ENCODE measurements at places on chromosomes 13 and 19.

- peak; percentile 88 for DNase-seq
Observed at GRCh38 chr19:51422053-51422448, 4.6 kb upstream of the SIGLEC10 start.

- peak; percentile 89 for DNase-seq
Observed at GRCh38 chr19:1408300-1409203, 1.2 kb downstream of the DAZAP1 start.

- DNase-seq = no peak
Observed at GRCh38 chr19:14166999-14167575, 30.7 kb upstream of the ASF1B start.

- no peak for DNase-seq
Observed at GRCh38 chr13:59111751-59112171, 1052.0 kb downstream of the DIAPH3 start.

DNA sequence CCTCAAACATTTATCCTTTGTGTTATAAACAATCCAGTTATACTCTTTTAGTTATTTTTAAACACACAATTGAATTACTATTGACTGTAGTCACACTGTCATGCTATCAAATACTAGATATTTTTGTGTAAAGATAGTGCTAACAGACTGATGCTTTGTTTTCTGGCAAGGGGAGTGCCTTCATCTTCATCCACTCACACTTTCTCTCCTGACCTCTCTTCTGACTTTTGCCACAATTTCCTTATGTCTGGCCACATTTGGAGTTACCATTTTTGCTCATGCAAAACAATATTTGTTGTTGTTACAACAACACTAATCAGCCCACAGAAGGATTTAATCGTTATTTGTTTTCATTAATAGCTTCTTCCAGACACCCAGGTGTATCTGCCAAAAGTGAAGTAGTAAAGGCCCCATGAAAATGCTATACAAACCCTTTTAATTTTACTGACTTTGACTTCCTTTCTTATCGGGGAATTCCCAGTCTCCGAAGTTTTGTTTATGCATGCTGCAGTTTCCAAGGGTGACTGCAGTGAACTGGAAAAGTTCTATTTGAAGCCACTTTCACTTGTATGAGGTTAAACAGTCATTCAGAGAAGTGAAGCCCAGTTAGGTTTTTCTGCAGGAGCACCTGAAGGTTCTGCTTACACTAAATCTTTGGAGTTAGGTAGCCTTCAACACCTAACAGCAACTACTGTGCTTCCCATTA lies 66.1 kb upstream of the FRY start:
- no peak for DNase-seq

DNA sequence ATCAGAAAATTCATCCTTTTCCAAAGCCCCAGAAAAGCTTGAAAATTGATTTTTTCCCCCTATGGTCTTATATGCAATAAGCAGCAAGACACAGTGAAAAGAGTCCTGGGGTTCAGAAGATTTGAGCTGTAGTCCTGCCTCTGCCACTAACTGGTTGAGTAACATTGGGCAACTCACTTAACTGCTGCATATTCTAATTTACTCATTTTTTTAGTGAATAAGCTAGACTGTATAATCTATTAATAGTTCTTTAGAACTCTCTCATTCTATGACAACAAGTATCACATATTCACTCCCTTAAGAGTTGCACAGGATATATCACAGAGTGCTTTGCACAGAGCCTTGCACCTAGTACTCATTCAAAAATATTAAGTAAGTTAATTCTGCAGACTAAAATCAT lies 110.8 kb downstream of the STOML3 start:
- no peak for DNase-seq

DNA sequence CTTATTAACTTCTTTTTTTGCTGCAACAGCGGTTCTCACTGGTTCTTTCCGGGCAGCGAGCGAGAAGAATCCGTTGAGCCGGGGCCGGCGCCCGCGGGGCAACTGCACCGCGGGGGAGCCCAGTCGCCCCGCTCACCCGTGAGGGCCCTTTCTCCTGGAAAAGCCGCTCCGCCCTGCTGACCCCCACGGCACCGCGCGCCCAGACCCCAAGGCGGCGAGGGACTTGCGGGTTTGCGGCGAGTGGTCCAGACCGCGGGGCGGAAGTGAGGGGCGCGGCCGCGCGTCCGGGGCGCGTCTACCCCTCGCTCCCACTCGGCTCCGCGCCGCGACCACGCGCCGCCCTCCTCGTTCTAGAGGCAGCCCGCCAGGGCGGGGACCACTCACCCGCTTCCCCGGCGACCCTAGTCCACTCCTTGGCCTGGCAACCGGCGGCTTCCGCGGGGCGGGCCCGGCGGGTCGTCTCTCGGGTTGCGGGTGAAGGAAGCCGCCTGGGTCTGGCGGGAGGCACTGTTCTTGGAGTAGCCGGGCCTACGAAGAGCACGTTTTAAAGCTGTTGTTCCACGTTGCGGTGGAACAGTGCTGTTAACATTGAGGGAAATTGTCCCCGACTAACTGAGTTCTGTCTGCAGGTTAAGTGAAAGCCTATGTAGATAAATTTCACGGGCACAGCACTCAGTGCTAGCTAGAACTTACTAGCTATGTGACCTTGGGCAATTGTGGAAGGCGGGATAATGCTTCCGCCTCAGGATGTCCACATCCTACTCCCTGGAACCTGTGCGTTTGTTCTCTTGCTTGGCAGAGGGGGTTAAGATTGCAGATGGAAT lies at the start of gene NEK3:
Gene NEK3 (minus strand): TSS at position 439 of the 824 bp plus-strand sequence. CDS start 3,406 bp downstream, outside the sequence.
- DNase-seq = peak; percentile 91

- DNase-seq = no peak
Observed at GRCh38 chr13:39531646-39532045, 71.3 kb downstream of the LHFPL6 start.

- no peak for DNase-seq
Observed at GRCh38 chr19:38690832-38691231, 43.4 kb downstream of the ACTN4 start.

- DNase-seq = no peak
Observed at GRCh38 chr19:13098277-13099072, 4.2 kb downstream of the LYL1 start.

GRCh38 chr13:29310806-29311205 lies 284.7 kb downstream of the SLC7A1 start:
- DNase-seq = no peak

DNA sequence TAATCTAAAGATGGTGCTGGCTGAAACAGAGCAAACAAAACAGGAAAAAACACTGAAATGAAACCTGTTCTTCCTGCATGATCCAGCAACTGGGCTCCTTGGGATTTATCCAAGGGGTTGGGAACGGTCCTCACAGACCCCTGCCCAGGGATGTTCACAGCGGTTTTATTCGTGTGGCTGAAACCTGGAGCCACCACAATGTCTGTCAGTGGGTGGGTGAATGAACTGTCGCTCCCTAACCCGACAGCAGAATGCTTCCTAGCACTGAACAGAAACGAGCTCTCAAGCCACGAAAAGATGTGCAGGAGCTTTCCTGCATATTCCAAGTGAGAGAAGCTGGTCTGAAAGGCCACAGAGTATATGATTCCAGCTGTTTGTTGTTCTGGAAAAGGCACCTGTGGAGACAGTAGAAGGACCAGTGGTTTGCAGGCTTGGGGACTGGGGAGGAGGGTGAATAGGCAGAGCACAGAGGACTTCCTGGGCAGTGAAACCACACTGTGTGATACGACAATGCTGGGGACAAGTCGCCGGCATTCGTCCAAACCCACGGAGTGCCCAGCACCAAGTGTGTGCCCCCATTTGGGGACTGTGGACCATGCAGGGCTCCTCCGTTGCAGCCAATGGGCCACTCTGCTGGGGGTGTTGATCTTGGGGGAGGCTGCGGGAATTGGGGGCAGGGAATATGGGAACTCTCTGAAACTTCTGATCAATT lies 73.9 kb downstream of the TEX29 start:
- peak; percentile 67 for DNase-seq

- no peak for DNase-seq
Observed at GRCh38 chr13:20168396-20168795, 7.5 kb upstream of the GJA3 start.

Data from aorta (tissue), 5 donors.